H9 (cell line): ENCODE measurements at places on chromosomes 12 and 14. TPM values are rescaled to one million over a fixed set of nuclear protein-coding genes. Genes with fewer than 3 reads are reported as not detected.

DNA sequence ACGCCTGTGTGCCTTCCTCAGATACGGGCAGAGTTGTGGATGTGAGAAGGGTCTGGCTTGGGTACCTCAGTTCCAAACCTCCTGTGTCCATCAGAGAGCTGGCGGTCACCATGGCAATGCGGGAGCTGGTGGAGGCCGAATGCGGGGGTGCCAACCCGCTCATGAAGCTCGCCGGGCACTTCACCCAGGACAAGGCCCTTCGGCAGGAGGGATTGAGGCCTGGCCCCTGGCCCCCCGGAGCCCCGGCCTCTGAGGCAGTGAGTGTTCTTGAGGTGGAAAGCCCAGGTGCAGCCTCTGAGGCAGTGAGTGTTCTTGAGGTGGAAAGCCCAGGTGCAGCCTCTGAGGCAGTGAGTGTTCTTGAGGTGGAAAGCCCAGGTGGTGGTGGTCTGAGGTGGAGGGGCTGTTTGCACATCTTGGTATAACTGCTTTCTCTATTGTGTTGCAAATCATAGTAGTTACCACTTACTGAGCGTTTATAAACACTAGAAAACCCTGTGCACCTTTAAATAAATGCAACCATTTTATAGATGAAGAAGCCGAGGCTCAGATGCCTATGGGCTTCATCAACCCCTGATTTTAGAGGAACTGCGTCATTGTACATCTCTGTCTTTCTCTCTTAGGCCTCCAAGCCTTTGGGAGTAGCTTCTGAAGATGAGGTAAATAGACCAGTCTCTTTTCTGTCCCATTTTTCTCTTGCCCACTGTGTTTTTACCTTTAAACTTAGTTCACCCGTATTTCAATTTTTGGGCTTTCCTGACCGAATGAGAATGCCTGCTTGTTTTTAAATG, 976 bp downstream of the PEX5 start:
- DNase-seq, result peak; percentile 59
- H3K27me3 ChIP-seq, result no peaks in the 10 kb centered on the region
- H3K36me3 ChIP-seq, result peaks cover 31% of the 10 kb centered on the region
- H3K4me3 ChIP-seq, result peak overlapping the region; percentile 95
- H3K27ac ChIP-seq, result no peak overlapping the region

- H3K27me3 ChIP-seq, result no peaks in the 10 kb centered on the region
- H3K36me3 ChIP-seq, result no peaks in the 10 kb centered on the region
- DNase-seq, result no peak
- no peak overlapping the region for H3K27ac ChIP-seq
- no peak overlapping the region for H3K4me3 ChIP-seq
These were observed 28.2 kb downstream of the CDK17 start for GRCh38 chr12:96371790-96372699.

GRCh38 chr12:11805680-11806079, 156.2 kb downstream of the ETV6 start:
- H3K27me3 ChIP-seq, result no peaks in the 10 kb centered on the region
- no peak overlapping the region for H3K4me3 ChIP-seq
- DNase-seq, result no peak
- peaks cover 7% of the 10 kb centered on the region for H3K4me1 ChIP-seq
- no peaks in the 10 kb centered on the region for H3K36me3 ChIP-seq
- H3K27ac ChIP-seq, result no peak overlapping the region

The GALNT9 gene
- 0.35 and 0.88 TPM in 2 replicates for total RNA-seq

The KIF5A gene
- 17.7 and 18.5 TPM in 2 replicates for total RNA-seq
